NCI-H774 (cell line): ENCODE measurements at places on chromosomes 2 and 18.

- DNase-seq: no peak
Observed at GRCh38 chr2:184041077-184041476, 557.3 kb upstream of the ZNF804A start.

GRCh38 chr2:177731384-177731783 is 338.8 kb downstream of the AGPS start:
- DNase-seq: no peak

DNA sequence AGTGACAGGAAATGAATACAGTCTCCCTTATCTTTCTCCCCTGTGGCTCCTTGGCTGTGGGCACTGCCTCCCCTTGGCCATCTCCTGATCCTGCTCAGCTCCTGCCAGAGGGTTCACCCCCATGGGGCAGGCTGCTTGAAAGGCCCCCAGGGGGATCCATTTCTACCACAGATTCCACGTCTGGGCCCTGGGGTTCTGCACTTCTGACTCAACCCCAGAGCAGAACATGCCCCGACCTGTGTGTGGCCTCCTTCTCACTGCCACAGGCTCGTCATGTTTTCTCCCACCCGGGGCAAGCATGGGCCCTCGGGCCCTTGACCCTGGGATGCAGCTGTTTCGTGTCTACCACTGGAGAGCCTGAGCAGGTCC is 122.2 kb downstream of the ACKR3 start:
- DNase-seq: no peak

DNA sequence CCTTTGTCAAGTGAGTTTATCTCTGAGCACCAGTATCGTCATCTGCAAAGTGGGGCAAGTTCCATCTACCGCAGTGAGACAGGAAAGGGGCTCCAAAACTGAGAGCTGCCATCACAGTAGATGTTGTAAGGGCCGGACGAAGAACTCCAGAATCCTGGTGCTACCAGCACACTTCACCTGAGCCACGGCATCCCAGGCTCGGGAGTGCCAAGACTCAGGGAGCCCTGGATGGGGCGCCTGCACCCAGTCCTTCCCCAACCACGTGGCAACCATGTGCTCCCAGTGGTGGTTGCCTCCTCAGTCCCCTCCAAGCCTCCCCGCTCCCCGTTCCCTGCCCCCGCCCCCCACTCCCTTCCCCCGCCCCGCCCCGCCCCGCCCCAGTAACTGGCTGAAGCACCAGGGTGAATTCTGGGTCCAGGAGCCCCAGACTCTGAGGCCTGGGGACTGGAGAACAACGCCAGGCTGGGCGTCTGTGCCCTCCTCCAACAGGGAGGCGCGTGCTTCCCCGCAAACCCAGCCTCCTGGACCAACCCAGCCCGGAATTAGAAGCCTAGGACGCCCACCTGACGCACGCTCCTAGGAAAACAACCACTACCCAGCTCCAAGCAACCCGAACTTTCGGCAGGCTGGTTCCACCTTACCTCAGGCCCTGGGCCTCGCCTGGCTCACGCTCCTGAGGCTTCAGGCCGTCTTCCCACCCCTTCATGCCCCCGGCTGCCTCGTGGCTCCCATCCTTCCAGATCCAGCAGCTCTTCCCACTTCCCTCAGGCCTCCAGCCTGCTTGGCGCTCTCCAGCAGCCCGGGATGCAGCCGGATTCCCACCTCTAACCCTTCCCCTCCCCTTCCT is 67.6 kb downstream of the LAMA3 start:
- no peak for DNase-seq

DNA sequence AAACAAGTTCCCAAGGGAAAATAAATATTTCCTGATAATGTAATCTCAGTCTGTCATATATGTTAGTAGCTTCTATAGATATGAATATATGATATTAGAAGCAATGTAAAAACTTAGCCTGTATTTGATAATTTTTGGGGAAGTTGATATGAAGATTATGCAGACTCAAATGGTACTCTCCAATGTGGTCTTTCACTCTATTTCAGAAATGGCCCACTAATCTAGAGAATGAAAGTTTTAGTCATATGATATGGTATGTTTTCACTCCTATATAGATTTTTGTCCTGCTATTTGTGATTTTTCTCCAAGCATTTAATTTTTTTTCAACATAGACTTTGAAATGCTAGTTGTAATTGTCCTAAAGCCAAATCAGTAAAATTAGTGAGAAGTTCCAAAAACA is 236.7 kb upstream of the BOD1L2 start:
- no peak for DNase-seq

- DNase-seq: no peak
Observed at GRCh38 chr2:227827143-227827542, 13.5 kb downstream of the CCL20 start.

GRCh38 chr18:74624466-74624865 is 26.8 kb downstream of the ZNF407 start:
- DNase-seq: no peak

DNA sequence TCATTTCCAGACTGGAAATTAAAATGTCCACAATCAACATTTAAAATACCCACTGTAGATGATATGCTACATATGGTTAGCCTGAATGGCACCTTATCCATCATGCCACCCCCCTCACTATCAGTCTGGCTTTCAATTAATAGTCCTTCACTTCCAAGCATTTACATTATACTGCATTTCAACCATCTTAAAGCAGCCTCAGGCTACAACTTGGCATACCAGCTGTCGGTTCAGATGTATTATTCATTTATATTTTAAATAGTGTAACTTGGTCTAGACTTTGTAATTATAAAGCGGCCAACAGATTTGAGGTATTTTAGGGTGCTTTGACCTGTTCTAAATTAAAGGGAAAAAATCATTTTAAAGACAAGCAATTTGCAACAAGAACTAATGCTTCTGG is 2.6 kb downstream of the GCG start:
- DNase-seq: no peak

GRCh38 chr18:9631814-9632496 is 17.6 kb upstream of the PPP4R1 start:
- no peak for DNase-seq

- no peak for DNase-seq
Observed at GRCh38 chr2:181725476-181725875, 45.2 kb upstream of the NEUROD1 start.

GRCh38 chr18:37551249-37551648 is 14.3 kb downstream of the CELF4 start:
- no peak for DNase-seq

GRCh38 chr2:241846406-241846805 is 12.3 kb downstream of the PDCD1 start:
- no peak for DNase-seq

GRCh38 chr2:172215172-172215935 is 112.7 kb upstream of the DLX2 start:
- no peak for DNase-seq

- no peak for DNase-seq
Observed at GRCh38 chr2:158890296-158890905, 78.0 kb upstream of the TANC1 start.

DNA sequence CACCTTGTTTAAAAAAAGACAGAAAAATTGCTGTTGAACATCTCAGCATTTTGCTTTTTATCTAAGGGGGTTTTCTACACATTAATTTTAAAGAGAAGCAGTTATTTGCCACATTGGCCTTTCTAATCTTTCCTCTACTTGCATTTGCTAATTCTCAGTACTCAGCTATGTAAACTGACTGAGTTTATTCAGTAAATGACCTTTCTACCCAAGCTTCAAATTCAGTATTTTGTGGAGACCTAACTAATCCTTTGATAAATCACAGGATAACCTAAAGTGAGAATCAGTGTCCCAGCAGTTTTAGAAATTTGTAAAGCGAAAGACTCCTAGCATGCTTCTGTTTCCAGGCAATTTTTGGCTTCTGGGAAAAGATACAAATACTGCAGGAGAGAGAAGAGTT is 288.4 kb downstream of the ASXL3 start:
- no peak for DNase-seq

DNA sequence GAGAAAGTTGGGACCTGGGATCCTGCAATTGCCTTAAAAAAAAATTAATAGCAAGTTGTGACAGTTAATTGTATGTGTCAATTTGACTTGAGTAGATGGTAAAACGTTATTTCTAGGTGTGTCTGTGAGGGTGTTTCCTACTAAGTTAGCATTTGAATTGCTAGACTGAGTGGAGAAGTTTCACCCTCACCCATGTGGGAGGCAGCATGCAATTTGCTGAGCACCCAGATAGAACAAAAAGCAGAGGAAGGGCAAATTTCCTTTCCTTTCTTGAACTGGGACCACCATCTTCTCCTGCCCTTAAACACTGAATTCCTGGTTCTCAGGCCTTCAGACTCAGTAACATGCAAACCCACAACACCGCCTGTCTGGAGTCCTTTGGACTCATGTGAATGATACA is 455.7 kb downstream of the GALR1 start:
- DNase-seq: no peak
